ENCODE measurements at places on chromosomes 3 and 15.
A peak's percentile ranks its signal among the peaks of the same experiment; 100 is the strongest.

DNA sequence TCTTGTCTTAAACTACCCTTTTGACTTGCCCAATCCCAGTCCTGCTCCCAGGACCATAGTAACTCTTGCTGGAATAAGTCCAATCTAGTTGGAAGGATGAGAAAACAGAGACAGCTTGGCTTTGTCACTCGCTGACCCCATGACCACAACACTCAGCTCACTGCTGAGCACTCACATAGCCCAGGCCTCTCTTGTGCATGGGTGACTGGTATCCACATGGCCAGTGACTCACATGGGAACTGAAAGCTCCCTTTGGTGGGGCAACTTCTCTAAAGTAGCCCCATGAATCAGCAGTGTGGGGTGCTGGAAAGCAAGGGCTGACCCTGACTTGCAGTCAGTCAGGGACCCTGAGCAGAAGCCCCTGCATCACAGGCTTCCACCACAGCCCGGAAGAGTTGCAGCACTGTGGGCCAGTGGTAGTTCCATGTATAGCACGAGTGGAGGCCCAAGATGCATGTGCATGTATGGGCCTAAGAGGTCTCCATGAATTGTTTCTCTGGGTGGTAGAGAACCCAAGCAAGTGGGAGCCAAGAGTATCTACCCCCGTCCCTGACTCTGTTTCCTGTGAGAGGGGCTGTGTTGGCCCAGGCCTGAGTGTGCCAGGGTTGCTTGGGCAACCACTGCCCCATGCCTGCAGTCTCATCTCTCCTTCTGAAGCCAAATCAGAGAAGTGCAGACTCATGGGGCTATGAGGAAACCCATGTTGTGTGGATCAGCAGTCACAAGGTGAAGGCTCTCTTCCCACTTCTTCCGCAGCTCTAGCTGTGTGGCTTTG lies 62.1 kb upstream of the XCR1 start:
- DNase-seq, result peak; percentile 53

DNA sequence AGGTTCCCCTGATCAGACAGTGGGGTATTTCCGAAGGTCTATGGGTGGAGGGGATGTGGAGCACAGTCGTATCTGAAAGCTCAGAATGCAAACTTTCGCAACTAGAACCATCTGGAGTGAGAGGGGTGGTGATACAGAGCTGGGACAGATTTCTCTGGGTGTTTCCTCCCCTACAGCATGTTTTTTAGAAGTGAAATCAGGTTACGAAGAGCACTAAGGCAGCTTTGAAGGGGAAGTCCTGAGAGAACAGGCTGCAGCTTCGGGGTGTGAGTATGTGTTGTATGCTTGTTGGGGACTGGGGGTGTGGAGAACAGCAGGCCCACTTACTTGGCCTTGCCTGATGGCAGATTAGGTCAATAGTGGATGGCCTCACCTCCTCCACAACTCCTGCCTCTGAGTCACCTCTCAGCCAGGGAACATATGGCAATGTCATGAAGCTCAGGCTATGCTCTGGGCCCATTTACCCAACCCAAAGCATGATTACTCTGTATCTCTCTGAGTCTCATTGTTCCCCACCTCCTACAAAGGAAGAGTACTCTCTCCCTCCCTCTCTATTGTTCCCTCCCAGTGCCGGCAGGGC lies 107.2 kb upstream of the RASGRP1 start:
- DNase-seq, result no peak

DNA sequence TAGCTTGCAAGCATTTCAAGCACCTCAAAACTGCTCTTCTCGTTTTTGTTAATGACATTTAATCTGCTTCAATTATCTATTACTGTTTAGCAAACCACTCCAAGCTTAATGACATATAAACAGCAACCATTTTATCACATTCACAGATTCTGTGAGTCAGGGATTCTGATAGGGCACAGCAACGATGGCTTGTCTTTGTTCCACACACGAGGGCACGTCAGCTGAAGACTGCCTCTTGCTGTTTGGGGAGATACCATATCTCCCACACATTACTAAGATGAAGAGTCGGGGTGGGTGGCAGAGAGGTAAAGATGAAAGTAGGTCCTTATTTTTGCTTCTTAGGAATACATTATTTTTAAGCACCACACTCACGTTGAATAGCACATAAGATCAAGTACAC lies 19.3 kb downstream of the CPOX start:
- DNase-seq, result no peak

DNA sequence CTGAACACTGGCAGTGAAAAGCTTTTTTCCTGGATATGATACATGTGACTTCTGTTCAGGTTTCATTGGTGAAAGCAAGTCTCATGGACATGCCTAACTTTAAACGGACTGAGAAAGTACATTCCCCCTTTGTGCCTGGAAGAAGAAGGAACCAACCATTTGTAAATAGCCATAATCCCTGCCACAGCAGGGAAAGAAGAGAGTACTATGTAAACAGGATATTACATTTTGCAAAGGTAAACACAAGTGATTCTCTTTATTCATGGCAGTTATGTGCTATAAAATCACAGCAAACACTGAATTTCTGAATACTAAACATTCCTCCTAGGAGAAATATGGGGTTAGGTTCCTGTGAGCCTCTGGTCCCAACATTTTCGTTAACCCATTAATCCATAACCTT lies 46.8 kb downstream of the PRICKLE2 start:
- no peak for DNase-seq

DNA sequence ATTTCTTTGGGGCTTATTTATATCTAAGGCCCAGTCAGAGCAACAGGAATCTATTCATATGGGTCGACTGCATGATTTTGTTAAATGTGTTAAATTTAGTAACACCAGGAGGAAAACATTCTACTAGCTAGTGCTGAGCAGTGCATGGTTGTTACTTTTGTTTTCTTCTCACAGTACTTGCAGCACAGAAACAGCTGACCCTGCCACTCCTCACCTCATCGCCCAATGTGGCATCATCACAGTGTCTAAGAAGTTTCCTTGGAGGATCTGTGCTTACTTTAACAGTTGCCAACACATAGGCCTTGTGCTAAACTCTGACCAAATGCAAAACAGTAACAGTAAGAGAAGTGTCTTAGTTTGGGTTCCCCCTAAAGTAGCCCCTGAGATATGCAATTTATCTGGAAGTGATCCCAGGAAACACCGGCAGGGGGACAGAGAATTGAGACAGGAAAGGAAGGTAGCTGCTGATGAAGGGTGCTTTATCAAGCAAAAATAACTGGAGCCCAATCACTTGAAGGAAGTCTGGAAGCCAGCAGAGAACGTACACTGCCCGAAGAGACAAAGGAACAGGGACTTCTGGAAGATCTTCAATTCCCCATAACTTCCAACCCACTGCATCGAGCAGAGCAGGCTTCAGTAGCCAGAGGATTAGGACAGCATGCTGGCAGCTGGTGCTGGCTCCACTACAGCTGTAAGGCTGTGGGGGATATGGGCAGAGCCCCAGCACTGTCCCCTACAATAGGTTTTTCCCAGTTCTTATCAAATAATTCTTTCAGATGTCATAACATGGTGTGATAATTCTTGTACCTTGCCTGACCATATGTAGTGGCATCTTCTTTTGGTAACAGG lies 36.0 kb upstream of the ULK4 start:
- no peak for DNase-seq

DNA sequence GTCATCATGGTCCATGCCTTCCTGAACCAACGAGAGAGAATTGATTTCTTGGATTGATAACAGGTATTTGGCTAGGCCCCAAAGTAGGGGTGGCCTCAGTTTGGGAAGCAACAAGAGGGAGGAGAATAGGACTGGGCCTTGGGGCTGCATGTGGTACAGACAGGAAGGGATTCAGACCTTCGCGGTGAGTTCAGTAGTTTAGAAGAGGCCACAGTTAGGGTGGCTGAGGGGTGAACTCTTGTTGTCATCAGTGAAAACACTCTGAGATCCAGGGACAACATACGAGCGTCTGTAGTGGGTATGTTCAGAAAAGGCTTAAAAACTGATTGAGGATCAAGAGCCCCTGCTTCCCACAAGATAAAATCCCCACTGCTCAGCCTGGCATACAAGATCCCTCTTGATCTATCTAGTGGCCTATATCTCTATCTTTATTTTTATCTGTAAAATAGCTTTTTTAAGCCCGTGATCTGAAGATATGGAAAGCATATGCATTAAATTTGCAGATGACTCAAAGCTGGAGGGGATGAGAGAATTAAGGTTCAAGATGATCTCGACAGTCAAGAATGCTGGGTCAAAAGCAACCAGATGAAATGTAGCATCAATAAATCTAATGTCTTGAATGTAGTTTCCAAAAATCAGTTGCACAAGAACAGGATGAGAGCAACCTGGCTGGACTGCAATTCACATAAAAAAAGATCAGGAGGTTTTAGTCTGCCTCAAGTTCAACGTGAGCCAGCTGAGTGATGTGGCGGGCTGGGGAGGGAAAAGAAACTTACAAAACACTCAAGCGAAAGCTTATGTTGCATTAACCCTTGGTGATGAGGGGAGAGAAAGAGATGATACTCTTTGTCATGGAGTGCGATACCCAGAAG lies 221.1 kb upstream of the TLE3 start:
- no peak for DNase-seq

GRCh38 chr3:189772584-189772983 lies 141.4 kb downstream of the TP63 start:
- DNase-seq, result no peak

DNA sequence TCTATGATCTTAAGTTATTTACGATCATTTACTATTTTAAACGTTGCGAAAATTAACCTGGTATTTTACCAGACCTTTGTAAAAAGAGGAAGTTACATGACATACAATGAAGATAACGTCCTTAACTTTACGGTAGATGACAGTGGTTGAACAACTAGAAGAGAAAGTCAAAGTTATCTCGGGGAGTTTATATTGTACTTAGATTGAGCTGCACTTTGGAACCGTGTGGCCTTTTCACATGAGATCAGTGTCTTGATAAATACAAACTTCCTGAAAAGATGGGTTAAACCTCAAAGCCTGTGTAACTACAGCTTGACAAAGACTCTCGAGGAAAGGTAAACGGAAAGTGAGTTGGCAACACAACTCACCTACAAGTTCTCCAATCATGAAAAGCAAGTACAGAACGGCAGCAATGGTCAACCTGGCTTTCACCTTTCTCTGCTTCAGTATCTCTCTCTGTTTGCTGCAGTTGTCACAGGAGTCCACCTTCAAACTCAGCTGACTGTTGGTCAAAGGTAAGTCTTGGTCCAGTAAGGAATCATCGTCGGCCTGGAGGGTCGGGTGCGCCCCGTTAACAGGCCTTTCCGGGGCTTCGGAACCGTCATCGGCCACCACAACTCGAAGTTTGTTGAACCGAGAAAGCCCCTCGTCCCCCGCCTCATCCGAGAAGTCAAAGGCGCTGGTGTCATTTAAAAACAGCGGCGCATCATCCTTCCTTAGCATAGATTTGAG lies 793 bp downstream of the SLC30A4 start:
- DNase-seq, result no peak

Measured in hypothalamus (tissue), 51 donors.